ENCODE measurements at places on chromosomes 12 and 14.

- DNase-seq, result no peak
These were observed 37.2 kb downstream of the ATF7IP start for GRCh38 chr12:14402697-14403096.

- no peak for DNase-seq
These were observed 160.6 kb downstream of the ANO4 start for GRCh38 chr12:100955139-100955538.

DNA sequence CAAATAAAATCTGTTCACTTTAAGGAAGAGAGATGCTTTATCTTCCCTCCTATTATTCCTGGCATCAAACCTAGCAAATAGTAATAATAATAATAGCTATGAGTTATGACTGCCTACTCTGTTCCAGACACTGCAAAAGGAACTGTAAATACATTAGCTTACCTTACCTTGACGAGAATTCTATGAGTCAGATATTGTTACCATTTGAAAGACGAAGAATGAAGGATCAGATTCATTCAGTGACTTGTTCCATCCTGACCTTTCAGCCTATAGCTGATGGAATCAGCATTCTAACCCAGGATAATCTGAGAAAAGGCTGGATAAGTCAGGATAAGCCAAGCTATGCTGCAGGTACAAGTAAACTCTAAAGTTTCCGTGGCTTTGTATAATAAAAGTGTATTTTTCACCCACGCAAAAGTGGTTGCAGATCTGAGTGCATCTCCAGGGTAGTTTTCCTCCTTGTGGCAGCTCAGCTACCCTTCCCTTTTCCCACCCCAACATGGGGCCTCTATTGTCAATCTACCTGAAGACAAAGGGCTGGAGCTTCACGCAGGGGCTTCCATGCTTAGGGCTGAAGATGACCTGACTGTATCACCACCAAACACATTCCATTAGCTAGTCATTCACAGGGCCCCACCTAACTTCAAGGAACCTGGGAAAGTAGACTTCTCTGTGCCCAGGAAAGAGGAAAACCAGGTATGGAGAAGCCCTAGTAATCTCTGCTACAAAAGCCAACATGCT is 57.2 kb upstream of the CCND2 start:
- DNase-seq, result no peak

GRCh38 chr12:4987076-4988046 is 56.3 kb upstream of the KCNA5 start:
- no peak for DNase-seq

- no peak for DNase-seq
These were observed 67.6 kb upstream of the AMN1 start for GRCh38 chr12:31796270-31796951.

Data from stimulated activated CD4-positive, alpha-beta T cell treated with anti-CD3 and anti-CD28 coated beads, Interleukin-1b, Interleukin-23, amount 100 ng/mL, for 1 hour (primary cell).